ENCODE measurements at places on chromosomes 5 and 9. TPM values are rescaled to one million over a fixed set of nuclear protein-coding genes. Genes with fewer than 3 reads are reported as not detected.

CARTPT gene
- not detected for total RNA-seq

UBAP2 gene
- total RNA-seq, result 54.0 TPM

GRCh38 chr5:63961598-63962161 lies 565 bp downstream of the HTR1A start:
- no peaks in the 10 kb centered on the region for H3K4me1 ChIP-seq
- no peak overlapping the region for H3K4me3 ChIP-seq
- peaks cover 3% of the 10 kb centered on the region for H3K36me3 ChIP-seq
- no peak overlapping the region for H3K27ac ChIP-seq
- H3K27me3 ChIP-seq, result peaks cover 17% of the 10 kb centered on the region

GRCh38 chr9:93133681-93134014 lies 403 bp downstream of the NINJ1 start:
- peaks cover 53% of the 10 kb centered on the region for H3K4me1 ChIP-seq
- H3K4me3 ChIP-seq, result peak overlapping the region; percentile 86
- no peak for DNase-seq
- peak overlapping the region; percentile 87 for H3K27ac ChIP-seq
- no peaks in the 10 kb centered on the region for H3K27me3 ChIP-seq

DNA sequence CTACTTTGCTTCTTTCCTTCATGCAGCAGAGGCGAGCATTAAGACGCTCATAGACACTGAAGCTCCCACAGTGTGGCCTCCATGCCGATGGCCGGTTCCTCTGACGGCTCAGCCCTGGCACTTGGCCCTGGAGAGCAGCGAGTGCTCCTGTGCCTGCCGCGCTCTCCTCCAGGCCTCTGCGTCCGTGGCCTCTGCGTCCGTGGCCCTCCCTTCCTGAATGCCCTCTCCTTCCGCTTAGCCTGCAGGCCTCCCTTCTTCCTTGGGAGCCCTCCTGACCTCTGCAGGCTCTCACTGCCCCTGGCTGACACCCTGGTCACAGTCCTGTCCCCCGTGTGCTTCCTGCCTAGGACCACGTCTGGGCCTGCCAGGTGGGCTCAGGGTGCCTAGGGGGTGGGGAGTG lies 92.8 kb downstream of the ZNF354C start:
- H3K36me3 ChIP-seq, result no peaks in the 10 kb centered on the region
- H3K4me1 ChIP-seq, result no peaks in the 10 kb centered on the region
- H3K27me3 ChIP-seq, result no peaks in the 10 kb centered on the region

- peak overlapping the region; percentile 72 for H3K27ac ChIP-seq
- peaks cover 35% of the 10 kb centered on the region for H3K4me1 ChIP-seq
- DNase-seq, result no peak
- H3K4me3 ChIP-seq, result peak overlapping the region; percentile 34
- peaks cover 51% of the 10 kb centered on the region for H3K36me3 ChIP-seq
Measured at GRCh38 chr9:71683598-71684235, 84.6 kb downstream of the CEMIP2 start.

- no peaks in the 10 kb centered on the region for H3K36me3 ChIP-seq
- DNase-seq, result no peak
- no peaks in the 10 kb centered on the region for H3K4me1 ChIP-seq
- no peak overlapping the region for H3K4me3 ChIP-seq
- no peak overlapping the region for H3K27ac ChIP-seq
Measured at GRCh38 chr9:84123648-84124406, 143.2 kb downstream of the RMI1 start.

DNA sequence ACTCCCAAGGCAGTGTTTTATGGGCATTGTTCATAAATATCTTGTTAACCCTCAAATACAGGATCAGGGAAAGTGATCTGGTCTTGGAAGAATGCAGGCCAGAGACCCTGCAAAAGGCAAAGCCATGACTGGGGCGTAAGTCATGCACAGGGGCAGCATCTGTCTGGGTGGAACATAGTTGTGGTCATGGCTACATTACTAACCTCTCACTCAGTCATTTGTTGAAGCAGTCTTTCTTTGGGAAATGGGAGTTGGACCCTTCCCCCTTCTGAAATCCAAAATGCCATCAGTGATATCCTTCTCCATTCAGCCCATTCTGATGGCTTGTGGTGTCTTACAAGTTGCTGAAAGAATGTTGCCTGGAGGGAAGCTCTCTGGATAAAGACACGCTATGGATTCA lies 68.1 kb downstream of the GDNF start:
- H3K36me3 ChIP-seq, result peaks cover 3% of the 10 kb centered on the region
- H3K4me1 ChIP-seq, result no peaks in the 10 kb centered on the region
- no peak overlapping the region for H3K4me3 ChIP-seq
- H3K27me3 ChIP-seq, result no peaks in the 10 kb centered on the region

GRCh38 chr5:80676706-80677105 lies 21.9 kb upstream of the DHFR start:
- H3K4me3 ChIP-seq, result no peak overlapping the region
- no peak for DNase-seq
- peaks cover 42% of the 10 kb centered on the region for H3K36me3 ChIP-seq
- H3K27ac ChIP-seq, result no peak overlapping the region
- H3K27me3 ChIP-seq, result no peaks in the 10 kb centered on the region

DNA sequence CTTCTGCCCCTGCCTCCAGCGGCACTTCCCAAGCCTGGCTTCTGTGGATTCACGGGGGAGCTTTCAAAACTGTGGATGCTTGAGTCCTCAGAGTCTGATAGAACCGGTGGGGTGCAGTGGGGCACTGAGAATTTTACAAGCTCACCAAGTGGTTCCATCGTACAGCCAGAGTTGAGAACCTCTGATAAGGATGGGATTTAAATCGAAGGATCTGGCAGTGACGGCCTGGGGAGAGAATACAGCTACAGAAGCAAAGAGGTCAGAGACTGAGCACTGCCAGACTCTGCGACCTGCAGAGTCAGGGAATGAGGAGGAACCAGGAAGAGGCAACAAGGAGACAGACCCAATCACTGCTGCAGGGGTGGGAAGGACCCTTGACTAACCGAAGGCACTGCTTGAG lies 124.6 kb upstream of the BOD1 start:
- no peak for DNase-seq
- H3K27ac ChIP-seq, result no peak overlapping the region
- H3K4me1 ChIP-seq, result no peaks in the 10 kb centered on the region

DNA sequence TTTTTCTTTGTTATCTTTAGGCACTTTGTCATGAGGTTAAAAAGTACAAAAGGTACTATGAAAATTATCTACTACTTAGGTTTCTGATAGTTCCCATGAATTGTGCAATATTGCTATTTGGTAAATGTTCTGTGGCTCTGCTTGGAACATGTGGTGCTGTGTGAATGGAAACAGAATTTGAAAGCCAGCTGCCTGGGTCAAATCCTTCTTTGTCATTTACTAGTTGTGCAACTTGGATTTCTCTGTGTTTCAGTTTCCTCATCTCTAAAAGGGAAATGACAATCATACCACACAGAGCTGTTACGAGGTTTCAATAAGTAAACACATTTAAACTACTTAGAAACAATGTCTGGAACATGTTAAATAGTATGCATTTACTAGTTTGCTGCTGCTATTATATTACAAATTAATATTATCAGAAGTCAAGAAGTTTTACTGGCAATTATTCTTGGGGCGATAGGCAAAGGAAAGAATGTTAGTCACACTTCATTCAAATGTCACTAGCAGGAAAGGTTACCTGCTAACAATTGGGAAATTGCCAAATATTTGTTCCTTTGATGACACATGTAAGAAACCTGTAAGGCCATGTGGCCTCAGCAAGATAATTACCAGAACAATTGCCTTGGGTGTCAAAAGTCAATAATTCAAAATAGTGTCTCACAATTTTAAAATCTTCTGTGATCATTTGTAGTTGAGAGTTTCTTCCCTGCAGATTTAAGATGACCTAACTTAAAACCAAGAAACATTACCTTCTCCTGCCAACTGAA lies 184.8 kb downstream of the KIAA0825 start:
- no peak overlapping the region for H3K4me3 ChIP-seq
- no peaks in the 10 kb centered on the region for H3K27me3 ChIP-seq
- H3K27ac ChIP-seq, result no peak overlapping the region
- H3K4me1 ChIP-seq, result no peaks in the 10 kb centered on the region

DNA sequence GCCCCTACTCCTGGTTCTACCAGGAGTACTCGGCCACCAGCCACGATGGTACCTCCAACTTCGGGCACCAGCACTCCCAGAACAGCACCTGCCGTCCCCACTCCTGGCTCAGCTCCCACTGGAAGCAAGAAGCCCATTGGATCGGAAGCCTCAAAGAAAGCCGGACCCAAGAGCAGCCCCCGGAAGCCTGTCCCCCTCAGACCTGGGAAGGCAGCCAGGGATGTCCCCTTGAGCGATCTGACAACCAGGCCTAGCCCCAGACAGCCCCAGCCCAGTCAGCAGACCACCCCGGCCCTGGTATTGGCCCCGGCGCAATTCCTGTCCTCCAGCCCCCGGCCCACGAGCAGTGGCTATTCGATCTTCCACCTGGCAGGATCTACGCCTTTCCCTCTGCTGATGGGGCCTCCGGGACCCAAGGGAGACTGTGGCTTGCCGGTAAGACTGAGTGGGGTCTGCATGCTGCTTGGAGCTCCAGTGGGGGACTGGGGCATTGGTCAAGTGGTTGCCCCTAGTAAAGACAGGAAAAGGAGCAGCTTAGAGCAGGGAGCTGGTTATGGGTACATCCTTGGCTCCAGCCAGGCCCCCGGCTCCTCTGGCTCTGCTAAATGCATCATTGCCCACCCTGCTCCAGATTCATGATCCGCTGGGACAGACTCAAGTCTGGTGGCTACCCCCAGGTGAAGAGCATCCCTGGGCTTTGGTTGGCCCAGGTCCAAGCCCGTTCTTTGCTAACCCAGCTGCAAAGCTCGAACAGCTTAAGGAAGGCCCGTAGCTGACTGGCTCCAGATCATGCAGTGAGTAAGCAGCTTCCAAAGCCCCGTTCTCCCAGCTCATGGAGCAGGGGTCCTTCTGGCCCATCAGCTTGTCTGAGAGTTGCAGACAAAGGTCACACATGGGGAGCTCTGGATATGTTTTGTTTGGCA lies 14.0 kb downstream of the COL27A1 start:
- H3K36me3 ChIP-seq, result no peaks in the 10 kb centered on the region
- H3K27ac ChIP-seq, result no peak overlapping the region

DNA sequence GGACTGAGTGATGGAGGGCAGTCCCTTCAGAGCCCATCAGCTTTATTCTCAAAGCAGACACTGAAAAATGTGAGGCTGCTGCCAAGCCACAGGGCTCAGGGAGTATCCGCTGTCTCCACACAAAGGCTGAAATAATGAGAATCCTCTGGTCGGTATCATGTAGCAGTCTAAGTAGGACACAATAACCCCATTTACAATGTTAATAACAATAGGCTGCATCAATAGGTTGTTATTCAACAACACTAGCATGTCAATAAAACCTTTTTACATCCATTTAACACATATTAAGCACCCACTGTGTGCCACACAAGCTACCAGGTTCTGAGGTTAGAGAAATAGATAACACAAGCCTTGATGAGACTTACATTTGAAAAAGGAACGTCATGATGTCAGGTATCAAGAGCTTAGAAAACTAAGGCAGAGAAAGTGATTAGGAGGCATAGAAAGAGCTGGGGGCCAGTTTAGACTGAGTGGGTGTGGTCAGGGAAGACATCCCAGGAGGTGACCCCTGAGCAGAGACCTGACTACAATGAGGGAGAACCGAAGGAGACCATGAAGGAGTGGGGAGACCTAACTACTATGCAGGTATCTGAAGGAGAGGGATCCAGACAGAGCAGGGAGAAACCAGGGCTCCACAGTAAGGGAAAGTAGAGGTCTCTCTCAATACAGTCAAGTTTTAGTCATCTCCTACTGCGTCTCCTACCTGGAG lies 140.1 kb upstream of the GRIA1 start:
- no peaks in the 10 kb centered on the region for H3K36me3 ChIP-seq
- no peak for DNase-seq
- peaks cover 20% of the 10 kb centered on the region for H3K27me3 ChIP-seq
- no peak overlapping the region for H3K4me3 ChIP-seq

- H3K27ac ChIP-seq, result no peak overlapping the region
- peaks cover 5% of the 10 kb centered on the region for H3K27me3 ChIP-seq
- H3K4me3 ChIP-seq, result no peak overlapping the region
- H3K36me3 ChIP-seq, result no peaks in the 10 kb centered on the region
- peak; percentile 63 for DNase-seq
Measured at GRCh38 chr9:34493972-34494535, 28.7 kb downstream of the ENHO start.

DNA sequence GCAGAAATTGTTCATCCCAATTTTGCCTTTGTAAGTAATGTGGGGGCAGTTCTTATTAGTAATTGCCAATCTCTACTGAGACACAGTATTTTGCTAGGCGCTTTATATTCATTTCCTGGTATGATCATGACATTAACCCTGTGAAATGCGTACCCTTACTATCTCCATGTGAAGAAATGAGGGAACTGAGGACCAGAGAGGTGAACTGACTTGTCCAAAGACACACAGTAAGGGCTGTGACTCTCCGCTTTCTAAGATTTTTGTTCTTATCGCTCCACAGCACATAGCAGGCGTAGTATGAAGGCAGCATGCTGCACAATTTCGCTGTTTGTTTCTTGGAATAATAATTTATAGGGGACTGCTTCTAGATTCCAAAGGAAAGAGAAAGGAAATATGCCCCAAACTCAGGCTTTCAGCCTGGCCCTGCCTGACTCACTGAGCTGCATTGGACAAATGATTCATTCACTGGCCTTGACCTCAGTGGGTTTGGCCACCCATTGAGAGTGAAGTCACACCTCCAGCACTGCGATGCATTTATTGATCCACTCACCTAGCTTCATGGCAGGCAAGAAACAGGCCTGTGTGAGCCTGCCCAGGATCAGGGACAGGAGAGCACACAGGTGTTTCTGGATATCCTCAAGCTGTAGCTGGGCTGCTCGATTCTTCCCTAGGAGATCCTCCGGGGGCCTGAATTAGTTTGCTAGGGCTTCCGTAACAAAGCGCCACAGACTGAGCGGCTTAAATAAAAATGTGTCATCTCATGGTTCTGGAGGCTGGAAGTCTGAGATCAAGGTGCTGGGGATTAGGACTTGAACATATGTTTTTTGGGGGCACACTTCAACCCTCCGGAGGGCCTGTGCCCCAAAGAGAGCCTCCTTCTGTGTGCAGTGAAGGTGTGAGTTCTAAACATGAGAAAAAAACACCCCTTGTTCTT lies 7.2 kb upstream of the DUSP1 start:
- peak overlapping the region; percentile 55 for H3K4me3 ChIP-seq
- no peaks in the 10 kb centered on the region for H3K36me3 ChIP-seq
- no peaks in the 10 kb centered on the region for H3K27me3 ChIP-seq
- H3K27ac ChIP-seq, result peak overlapping the region; percentile 87

DNA sequence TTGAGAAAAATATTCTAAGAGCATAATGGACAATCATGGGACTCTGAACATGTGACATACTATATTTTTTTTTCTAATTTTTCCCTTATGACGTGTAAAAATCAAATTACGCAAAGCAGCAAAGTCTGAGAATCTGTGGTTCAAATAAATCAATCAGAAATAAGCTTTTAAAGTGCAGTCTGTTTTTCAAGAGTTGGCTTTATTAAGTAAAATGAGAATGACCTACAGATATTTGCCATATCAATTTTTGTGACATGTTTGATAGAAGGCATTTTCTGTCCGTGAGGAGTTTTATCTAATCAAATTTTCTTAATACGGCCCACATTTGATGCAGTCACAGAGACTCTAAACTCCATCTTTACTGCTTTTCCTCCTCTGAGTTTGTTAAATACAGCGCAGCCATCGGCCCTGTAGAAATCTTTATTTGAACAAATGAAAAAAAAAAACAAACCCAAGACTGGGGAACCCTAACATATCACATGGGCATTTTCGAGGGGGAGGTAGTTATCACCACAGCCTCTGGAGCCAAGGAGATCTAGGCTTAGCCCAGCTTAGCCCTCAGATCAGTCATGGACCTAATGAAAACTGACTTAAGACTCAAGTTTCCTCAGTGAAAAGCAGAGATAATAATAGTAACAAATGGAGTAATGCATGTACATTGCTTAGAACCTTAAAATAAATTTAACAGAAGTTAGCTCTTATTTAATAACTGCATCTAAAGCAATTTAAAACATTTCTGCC lies 263.6 kb upstream of the C9orf72 start:
- H3K27me3 ChIP-seq, result peaks cover 6% of the 10 kb centered on the region
- H3K4me1 ChIP-seq, result no peaks in the 10 kb centered on the region
- no peak for DNase-seq
- H3K36me3 ChIP-seq, result no peaks in the 10 kb centered on the region
- H3K4me3 ChIP-seq, result no peak overlapping the region
- no peak overlapping the region for H3K27ac ChIP-seq

Measured in activated CD8-positive, alpha-beta T cell treated with anti-CD3 and anti-CD28 coated beads, Interleukin-2, amount 10 ng/mL, durations not matched to agents 7 days and 5 days (primary cell).